ENCODE measurements at places on chromosomes 11 and 22.

DNA sequence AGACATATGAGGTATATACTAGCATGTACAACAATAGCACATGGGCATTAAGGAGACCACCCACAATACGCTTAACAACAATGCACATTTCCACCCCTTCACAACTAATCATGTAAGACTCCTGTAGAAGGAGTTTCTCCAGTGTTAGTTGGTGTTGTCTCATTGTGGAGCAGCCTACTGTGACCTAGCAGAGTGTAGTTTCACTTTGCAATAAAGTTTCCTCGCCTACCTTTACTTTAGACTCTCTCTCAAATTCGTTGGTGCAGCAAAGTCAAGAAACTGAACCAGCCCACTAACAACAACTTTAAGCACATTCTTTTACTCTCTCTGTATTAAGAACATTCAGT, 863.6 kb downstream of the FAM181B start:
- no peak for DNase-seq

- DNase-seq, result no peak
These were observed 212.6 kb upstream of the NAV2 start for GRCh38 chr11:19499999-19500398.

- DNase-seq, result no peak
These were observed 8.1 kb upstream of the TOP3B start for GRCh38 chr22:21990445-21991303.

GRCh38 chr22:49533886-49534285, 293.8 kb downstream of the BRD1 start:
- DNase-seq, result no peak

DNA sequence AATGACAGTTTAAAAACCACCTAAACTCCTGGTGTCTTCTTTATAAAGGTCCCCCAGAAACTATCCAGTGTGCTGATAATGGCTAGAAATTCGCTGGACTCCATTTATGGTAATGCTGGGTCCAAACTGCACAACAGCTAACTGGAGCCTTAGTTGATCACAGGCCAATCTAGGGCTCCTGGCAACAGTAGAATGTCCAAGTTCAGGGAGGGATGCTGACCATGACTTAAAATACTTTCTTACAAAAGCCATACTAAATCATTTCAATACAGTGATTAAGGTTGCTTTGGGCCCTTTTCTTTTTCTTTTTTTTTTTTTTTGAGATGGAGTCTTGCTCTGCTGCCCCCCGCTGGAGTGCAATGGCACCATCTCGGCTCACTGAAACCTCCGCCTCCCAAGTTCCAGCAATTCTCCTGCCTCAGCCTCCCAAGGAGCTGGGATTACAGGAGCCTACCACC, 14.5 kb upstream of the GAB2 start:
- DNase-seq, result peak; percentile 17

DNA sequence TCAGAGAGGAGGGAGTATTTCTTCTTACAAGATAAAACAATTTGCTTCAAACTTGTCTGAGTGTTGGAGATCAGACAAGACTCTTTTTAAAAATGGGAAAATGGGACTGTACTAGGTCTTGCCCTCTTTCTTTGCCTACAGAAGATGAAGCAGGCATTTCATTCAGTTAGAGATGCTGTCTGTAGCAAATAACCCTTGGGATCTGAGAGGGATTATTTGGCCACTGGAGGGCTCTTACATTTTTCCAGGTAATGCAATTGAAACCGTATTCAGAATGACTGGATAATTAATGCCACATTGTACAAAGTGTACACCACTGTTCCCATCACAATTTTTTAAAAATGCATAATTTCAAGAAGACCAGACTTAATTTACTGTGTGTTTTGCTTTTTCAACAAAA, 258.5 kb upstream of the KIRREL3 start:
- DNase-seq, result no peak
